ENCODE measurements at places on chromosomes 7 and 10.

DNA sequence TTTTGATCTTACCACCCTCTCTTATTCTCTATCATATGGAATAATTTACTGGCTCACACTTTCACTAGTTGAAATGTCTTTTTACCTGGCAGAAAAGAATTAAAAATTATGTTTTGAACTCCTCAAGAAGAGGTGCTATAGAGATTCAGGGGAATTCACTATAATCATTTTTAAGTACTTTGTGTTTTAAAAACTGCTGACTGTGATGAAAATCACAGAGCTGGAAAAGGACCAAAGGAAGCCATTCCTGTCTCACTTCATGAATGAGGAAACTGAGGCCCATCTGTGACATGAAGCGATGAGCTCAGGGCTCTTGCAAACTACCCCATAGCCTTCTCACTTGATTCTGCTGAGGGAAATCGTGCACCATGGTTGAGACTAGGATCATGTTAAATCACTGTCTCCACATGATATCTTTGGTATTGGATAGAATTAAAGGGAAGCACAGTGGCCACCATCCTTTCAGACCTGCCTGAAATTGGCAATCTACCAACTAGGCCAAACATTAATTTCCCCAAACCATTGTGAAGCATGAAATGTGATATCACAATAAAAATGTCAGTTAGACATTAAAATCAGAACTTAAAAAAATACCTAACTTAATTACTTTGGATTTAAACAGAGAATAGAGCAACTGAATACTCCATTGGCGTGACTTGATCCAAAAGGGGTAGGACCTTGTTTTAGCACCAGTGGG lies 141.0 kb downstream of the FZD1 start:
- DNase-seq: no peak

- DNase-seq: no peak
These were observed 1189.2 kb downstream of the TYW1 start for GRCh38 chr7:68185631-68186456.

DNA sequence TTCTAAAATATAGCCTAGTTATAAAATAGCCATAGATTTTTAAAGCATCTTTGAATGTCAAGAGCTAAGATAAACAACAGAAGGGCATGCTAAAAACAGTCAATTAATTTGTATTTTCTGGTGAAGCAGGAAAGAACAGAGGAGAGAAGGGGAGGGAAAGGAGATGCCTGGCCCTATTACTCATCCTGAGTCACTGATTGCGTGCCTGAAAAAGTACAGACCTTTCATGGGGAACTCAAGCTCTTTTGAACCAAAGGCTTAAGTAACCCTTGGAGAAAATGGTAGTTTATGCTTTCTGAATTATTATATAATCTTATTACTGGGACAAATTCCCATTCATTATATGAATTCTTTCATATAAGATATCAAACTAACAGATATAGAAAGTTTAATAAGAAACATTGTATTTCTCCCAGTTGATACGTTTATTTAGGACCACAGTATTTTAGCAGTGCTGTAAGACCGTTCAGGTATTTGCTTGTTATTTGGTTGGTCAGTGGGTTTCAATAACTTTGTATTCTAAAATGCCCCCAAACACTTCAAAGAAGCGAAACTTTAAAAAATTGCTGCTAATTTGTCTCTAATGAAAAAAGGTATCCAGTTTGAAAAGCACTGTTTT lies 151.3 kb downstream of the HGF start:
- DNase-seq: peak; percentile 99

DNA sequence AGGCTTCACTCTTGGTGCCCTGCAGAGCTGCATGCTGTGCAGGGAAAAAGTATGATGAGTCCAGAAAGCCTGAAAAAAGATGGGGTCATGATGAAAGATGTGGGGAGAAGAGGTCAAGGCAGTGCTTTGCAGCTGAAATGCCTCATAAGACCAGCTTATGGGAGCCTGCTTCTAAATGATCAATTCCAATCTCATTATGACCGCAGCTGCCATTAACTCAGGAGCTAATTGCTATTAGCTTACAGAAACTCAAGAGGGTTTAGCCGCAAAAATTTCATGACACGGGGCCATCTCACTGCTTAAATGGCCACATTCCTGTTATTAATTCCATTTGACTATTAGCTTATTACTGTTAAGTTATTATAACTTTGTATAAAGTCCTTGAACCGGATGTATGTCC lies 502.9 kb upstream of the ZMIZ1 start:
- no peak for DNase-seq

- peak; percentile 25 for DNase-seq
These were observed 338.0 kb upstream of the MKI67 start for GRCh38 chr10:128463991-128464760.

- no peak for DNase-seq
These were observed 87.2 kb upstream of the COL1A2 start for GRCh38 chr7:94307399-94308048.

DNA sequence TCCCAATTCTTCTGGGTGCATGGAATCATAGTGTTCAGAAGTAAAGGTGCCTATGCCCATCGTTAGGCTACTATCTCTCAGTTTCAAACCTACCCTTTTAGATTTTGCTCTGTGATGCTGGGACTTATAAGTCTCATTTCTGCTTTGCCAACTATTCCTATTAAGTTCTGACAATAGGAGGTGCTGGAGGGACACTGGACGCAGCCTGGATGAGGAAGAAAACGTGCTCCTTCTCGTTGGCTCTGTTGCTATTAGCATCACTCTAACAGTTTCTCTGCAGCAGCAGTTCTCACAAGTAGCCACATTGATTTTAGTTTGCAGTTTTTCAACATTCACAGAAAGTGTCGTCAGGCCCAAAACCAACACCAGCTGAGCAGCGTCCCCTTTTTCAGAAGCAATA lies 72.4 kb downstream of the ABCC2 start:
- peak; percentile 62 for DNase-seq

- no peak for DNase-seq
These were observed 303.9 kb upstream of the NRG3 start for GRCh38 chr10:81570878-81571794.

- peak; percentile 68 for DNase-seq
These were observed 18.8 kb upstream of the MET start for GRCh38 chr7:116653204-116653603.

DNA sequence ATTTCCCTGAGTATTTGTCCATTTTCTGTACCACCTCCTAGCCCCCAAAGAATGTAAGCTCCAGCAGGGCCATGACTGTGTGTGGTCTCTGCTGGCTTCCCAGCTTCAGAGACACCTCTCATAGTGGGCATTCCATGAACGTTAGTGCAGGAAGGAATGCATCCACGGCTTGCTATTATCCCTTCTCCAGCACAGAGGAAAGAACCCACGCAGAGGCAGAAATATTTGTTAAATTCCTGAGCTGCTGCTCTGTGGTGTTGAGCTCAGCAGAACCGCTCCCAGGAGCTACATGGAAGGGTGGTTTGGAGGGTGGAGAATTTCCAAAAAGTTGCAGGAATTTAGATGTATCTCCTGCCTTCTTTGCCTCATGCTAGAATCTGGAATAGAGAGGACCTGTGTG lies 275.2 kb downstream of the POU6F2 start:
- no peak for DNase-seq

GRCh38 chr7:94632338-94633013 lies 23.5 kb downstream of the SGCE start:
- peak; percentile 96 for DNase-seq

DNA sequence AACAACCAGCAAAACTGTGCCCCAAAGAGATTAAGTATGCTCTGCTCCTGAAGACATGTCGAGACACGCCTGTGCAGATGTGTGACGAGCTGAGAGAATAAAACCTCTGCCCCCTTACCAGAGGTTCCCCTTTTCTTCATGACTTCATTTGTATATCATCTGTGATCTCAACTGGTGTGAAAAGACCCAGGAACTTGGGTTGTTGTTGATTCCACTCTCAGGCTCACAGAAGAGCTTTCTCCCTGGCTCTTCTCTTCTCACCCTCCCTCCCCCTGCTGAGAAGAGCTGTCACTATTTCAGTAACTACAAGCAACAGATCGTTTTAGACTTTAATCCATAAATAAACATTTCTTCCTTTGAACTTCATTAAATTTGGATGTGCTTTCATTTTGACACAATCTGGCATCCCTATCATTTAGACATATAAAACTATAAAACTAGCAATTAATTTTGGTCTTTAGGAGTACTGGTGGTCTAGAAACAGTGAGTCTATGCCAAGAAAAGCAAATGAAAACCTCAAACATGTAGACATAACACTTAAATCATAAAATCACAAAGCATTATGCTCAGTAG lies 179.3 kb upstream of the FZD8 start:
- no peak for DNase-seq

GRCh38 chr7:126819197-126819484 lies 433.6 kb downstream of the GRM8 start:
- no peak for DNase-seq

DNA sequence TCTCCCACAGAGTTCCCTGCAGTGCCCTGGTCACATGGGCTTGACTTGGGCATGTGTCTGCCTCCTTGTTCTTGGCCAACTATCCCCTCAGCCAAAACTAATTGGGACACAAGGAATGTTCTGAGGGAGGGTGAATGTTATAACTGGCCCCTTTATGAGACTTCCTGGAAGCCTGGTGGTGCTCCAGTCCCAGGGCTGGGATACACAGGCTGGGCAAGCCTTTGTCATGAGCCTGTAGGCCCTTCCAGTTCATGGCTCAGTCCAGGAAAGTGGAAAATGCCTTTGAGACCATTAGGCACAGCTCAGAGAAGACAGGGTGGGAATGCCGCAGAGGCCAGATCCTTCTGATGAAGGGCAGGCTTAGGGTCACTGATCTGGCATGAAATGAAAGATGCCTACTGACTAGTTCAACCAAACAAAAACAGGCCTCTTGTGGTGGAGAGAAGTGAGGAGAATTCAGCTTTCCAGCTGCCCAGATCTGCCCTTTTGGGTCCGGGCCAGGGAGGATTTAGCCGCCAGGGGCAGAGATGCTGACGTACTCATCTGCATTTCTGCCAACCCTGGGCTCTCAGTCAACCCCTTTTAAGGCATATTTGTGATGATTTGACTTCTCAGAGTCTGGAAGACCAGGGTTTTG lies 961.5 kb downstream of the KCNMA1 start:
- peak; percentile 66 for DNase-seq
